ENCODE measurements at places on chromosomes 6 and 20. TPM values are rescaled to one million over a fixed set of nuclear protein-coding genes. Genes with fewer than 3 reads are reported as not detected.

Gene HSD17B8
- 14.3 TPM for total RNA-seq

Gene BTN3A1
- total RNA-seq: 9.1 TPM

Gene SOX18
- 6.6 TPM for total RNA-seq

Gene PRDM13
- not detected for total RNA-seq
